Activated CD4-positive, alpha-beta T cell treated with anti-CD3 and anti-CD28 coated beads for 48 hours (primary cell): ENCODE measurements at places on chromosomes 5 and 9.

DNA sequence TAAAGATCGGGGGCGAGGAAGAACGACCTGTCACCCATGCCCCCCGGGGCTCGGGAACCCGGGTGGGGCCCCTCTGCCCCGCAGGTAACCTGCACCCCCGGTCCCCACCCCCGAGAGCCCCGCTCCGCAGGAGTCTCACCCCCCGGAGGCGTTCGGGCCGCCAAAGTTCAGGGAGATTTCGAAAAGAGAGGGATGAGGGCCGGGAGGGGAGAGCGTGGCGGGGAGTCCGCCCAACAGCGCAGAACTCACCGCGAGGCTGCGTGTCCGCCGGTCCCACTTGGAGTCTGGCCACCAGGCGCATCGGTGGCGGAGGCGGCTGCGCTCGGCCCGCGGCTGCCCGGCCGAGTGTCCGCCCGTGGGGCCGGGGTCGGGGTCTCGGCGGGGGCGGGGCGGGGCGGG lies at the start of gene PHF19:
PHF19 (minus strand) TSS at position 347 of the 399 bp plus-strand sequence. CDS start 2,447 bp downstream, outside the sequence.
- DNase-seq, result peak; percentile 68

- DNase-seq, result peak; percentile 42
These were observed 195.8 kb downstream of the ERCC6L2 start for GRCh38 chr9:96071076-96071814.

DNA sequence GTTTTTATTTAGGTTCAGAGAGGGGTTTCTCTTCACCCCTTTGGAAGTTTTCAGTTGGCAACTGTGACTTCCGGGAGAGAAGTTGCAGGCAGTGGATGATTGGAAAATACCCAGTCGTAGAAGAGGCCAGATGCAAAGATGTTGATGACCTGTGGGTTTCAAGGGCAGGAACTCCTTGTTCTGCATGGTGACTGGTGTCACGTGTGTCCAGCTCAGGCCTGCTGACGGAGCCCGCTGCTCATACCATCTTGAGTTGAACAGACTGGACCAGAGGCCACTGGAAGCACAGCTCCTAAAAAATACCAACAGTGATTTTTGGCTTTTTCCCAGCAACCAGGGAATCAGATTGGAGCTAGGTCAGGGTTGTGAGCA lies 243.9 kb upstream of the KLF4 start:
- no peak for DNase-seq

GRCh38 chr5:141003791-141004611 lies 37.7 kb downstream of the PCDHAC2 start:
- no peak for DNase-seq

GRCh38 chr5:145775893-145776444 lies 59.2 kb downstream of the PRELID2 start:
- no peak for DNase-seq

- DNase-seq, result no peak
These were observed 220.7 kb downstream of the GNA14 start for GRCh38 chr9:77427256-77427927.

DNA sequence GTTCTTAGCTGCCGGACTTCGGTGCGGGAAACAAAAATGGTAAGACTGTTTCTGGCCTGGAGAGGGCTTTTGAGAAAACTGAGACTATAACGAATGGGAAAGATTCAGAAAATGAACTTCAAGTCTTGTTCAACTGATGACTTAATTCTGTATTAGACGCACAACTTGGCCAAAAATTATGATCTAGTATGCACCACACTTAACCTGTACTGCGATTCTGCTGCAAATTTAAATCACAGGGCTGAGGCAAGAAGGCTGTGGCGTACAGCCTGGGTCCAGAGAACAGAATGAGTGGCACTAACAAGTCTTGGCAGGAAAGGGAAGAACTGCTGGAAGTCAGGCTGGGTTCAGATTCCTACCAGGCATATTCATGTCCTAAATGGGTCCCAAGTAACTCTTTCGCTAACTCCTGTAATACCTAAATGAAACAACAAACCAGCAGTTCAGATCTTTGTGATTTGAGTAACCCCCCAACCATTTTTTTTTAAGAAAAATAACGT lies 781 bp upstream of the COL23A1 start:
- DNase-seq, result no peak

DNA sequence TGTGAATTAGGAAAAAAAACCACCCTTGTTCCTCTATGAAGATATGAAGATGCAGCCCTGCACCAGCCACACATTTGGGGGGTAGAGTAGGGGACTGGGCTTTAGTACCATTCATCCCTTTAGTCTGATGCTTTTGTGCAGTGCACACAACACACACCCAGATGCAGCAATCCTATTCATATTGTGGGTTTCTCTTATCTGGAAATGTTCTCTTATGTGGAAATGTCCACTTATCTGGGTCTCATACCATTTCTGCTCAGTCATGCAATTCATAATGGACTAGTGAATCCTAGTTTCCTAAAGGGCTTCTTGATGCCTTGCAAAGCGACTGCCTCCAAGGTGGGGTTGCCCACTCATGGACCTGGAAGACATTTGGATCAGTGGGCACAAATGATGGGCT lies 47.8 kb downstream of the C9orf152 start:
- DNase-seq, result no peak

DNA sequence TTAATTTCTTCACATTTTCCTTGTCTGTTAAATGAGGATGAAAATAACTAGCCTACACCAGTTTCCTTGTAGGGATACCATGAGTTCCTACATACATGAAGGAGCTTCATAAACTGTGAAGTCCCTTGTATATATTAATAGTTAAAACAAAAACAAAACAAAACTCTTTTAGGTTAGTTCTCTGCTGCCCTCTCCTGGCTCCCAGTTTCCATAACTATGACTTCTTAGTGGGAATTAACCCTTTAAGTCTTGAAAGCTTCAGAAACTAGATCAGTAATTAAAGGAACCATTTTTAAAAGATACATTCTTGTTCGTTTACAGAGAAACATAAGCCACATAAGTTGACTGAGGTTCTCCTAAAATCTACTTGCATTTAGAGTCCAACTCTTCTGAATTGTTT lies 500.0 kb upstream of the C9orf72 start:
- peak; percentile 2 for DNase-seq

- no peak for DNase-seq
These were observed 35.0 kb upstream of the HMHB1 start for GRCh38 chr5:143776951-143777350.

- DNase-seq, result no peak
These were observed 25.2 kb downstream of the COL23A1 start for GRCh38 chr5:178564811-178565550.

GRCh38 chr5:131384173-131384572 lies 120.3 kb downstream of the CDC42SE2 start:
- DNase-seq, result no peak

- peak; percentile 94 for DNase-seq
These were observed 7.9 kb downstream of the PRR7 start for GRCh38 chr5:177454397-177455035.

GRCh38 chr9:109166771-109167601 lies at the start of gene FRRS1L:
TSS of gene FRRS1L (minus strand) at chr9:109167249. CDS start at chr9:109167138, 111 bp downstream.
- no peak for DNase-seq

GRCh38 chr5:149719666-149720065 lies 10.4 kb upstream of the PPARGC1B start:
- no peak for DNase-seq

- DNase-seq, result no peak
These were observed 340.9 kb downstream of the RASEF start for GRCh38 chr9:82722051-82722450.

GRCh38 chr9:124011460-124012301 lies at the start of gene LHX2:
TSS of gene LHX2 (plus strand) at chr9:124011768. CDS start at chr9:124012349, 581 bp downstream.
- DNase-seq, result peak; percentile 75

- no peak for DNase-seq
These were observed 7.2 kb upstream of the TARS1 start for GRCh38 chr5:33433303-33434240.

GRCh38 chr9:106417685-106418084 lies 445.3 kb upstream of the ZNF462 start:
- DNase-seq, result no peak

DNA sequence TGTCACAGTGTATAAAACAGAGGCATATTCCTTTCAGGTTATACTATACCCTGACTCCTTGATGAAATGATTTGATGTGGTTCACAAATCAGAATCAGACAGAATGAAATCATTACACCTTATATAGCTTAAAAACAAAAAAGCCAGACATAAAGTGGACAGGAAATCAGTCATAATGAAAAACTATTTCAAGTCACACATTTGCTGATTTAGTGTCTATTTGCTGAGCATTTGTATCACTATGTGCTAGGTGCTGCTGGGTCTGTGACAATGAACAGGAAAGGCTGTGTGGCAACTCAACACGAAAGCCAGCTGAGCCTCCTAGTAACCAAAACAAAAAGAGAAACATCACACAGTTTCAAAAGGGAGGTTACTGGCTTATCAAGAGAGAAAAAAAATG lies 194.0 kb downstream of the EFNA5 start:
- peak; percentile 5 for DNase-seq

GRCh38 chr5:6829150-6829784 lies 116.0 kb downstream of the TENT4A start:
- peak; percentile 77 for DNase-seq

GRCh38 chr5:100444961-100445360 lies 90.2 kb upstream of the FAM174A start:
- DNase-seq, result no peak

DNA sequence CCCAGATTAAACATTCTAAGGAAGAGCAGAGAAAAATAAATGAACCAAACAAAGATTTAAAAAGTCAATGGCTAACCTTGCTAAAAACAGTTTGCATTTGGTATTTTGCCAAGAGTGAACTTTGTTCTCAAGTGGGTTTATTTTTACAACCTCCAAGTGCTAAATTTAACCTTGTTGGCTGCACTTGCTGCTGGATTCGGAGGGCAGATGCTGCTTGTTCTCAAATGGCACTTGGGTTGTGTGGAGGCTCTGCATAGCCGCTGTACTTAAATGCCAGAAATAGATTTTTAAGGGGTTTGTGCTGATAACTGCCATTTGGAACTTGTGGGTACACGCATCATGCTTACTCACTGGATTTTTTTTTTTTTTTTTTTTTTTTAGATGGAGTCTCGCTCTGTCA lies 13.3 kb upstream of the SPATA24 start:
- DNase-seq, result no peak

DNA sequence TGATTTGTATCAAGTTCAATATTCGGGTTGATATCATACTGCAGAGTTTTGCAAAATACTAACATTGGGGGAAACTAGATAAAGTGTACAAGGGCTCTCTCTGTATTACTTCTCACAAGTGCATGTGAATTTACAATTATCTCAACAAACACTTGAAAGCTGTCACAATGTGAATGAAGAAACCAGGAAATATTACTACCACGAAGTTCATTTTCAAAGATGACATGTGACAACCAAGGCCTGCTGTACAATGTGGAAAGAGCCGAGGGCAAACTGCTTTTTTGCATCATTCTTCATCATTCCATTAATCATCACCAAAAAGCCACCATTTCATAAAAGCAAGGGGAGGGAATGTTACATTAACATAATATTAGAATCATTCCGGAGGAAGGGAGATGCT lies 310.0 kb downstream of the GLIS3 start:
- DNase-seq, result no peak

- DNase-seq, result no peak
These were observed 6.0 kb upstream of the LMX1B start for GRCh38 chr9:126607731-126608130.

DNA sequence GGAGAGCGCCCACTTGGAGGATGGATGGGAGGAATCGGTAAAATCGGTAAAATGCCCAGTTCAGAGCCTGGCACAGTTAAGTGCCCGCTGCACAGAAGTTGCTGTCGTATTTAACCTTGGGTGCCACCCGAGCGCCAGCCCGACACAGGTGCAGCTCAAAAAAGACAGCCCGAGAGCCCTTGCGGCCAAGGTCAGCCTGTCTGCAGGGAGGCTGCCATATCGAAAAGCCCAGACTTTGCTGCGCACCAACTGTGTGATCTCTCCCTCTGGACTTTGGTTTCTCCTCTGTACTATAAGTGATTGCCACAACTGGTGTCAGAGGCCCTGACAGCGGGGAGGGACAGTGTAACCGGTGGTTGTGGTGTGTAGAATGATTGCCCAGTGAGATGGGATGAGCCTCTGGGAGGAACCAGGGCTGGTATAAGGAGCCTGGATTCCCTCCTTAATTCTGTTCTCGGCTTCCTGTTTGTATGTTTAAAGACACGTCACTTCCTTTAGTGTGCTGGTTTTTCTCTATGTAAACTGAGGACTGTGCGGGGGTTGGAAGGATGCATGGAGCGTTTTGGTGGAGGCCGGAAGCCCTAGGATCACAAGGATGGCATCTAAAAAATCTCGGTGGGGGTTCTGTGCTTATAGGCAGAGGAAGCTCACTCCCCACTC lies 792 bp downstream of the NTMT1 start:
- peak; percentile 47 for DNase-seq

DNA sequence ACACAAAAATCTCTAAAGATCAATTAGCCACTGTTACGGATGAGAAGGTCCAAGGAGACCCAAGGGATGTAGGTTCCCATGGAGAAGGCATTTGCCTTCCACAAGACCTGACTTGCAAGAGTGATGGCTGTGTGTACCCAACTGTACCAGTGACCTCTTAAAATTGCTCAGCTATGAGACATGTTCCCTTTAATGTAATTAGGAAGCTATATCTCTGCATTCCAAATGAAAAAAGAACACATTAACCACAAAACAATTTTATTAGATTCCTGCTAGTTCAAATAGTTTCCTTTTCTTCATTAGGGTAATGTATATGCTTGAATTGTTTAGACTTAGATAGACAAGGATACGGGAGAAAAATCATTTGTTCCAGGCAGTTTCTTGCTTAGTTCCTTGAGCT lies 3.3 kb downstream of the OR2Y1 start:
- DNase-seq, result no peak

DNA sequence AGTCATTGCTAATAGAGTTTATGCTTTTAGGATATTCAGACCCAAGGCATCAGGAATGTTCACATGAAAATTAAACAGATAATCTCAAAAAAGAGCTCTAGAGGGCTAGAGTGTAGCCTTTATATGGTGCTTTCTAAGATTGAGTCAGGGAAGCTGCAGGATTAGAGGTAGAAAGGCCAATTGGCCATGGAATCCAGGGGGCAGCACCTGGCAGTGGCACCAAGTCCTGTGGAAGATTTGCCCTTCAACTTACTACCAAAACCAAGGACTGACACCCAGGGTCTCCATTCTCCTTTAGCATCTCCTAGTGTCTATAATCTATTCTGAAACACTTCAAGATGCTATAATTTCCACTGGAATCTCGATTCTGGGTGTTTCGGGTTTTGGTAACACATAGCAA lies 112.4 kb downstream of the ACER2 start:
- no peak for DNase-seq

DNA sequence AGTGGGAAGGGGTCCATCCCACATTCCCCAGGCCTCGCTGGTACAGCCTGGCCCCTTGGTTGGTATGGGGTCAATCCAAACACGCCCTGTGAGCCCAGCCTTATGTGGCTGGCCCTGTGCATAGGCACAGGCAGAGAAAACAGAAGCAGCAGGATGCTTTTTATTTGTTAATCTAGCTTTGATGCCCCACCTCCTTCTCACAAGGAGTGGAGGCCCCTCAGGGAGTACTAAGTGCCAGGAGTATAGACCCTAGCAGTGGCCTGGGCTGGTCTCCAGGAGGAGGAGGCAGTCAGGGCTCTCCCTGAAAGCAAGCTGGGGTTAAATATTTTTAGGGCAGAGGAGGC lies 14.6 kb upstream of the TCF7 start:
- DNase-seq, result no peak

GRCh38 chr9:95854386-95855020 lies 21.0 kb upstream of the ERCC6L2 start:
- DNase-seq, result no peak
